Putamen (tissue), 1 donor: ENCODE measurements at places on chromosomes 1 and 21.
A peak's percentile ranks its signal among the peaks of the same experiment; 100 is the strongest.

DNA sequence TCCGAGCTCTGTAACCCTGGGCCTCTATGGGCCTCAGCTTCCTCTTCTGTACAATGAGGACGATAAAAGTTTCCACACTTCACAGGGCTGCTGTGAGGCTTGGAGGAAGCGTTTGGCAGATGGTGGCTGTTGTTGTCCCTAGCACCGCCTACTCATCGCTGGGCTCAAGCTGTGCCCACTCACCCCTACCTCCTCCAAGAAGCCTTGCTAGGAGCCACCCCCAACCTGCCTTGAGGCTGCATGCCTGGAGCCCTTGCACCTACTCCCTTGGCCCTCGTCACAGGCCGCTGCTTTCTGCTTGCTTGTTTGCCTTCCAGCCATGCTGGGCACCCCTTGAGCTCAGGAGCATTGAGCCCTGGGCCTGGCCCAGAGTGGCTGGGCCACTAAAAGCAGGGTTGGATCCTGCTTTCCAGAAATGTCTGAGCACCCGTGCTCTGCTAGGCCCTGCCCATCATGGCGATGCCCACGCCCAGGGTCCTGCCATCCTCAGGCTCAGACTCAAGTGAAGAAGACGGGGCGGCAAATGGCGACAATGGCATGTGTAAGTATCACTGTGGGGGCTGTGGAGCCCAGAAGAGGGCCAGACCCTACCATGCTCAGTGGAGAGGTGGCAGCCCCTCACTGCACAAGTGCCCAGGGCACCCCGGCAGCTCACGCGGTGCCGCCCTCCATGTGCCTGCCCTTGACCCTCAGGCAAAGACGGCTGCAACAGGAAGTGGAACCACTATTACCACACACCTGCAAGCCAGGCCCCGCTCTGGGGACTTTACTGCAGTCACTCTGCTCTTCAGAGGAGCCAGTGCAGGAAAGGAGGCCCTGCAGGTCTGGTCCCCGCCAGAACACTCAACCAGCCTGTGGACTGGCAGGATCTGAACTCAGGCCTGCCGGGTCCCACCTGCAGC lies 9.5 kb downstream of the SH3BGRL3 start:
- DNase-seq: no peak

DNA sequence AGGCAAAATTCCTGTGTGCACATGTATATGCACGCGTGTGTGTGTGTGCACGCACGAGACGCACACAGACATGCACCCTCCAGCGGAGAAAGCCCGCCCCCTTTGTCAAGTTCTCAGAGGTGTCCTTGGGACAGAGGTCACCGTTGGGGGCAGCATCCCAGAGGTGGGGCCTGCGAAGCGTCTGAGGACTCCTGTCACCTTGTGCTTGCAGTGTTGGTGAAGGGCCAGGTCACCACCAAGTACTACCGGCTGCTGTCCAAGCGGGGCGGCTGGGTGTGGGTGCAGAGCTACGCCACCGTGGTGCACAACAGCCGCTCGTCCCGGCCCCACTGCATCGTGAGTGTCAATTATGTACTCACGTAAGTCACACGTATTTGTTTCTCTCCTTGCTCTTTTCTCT lies 42.6 kb downstream of the SIM2 start:
- no peak for DNase-seq

DNA sequence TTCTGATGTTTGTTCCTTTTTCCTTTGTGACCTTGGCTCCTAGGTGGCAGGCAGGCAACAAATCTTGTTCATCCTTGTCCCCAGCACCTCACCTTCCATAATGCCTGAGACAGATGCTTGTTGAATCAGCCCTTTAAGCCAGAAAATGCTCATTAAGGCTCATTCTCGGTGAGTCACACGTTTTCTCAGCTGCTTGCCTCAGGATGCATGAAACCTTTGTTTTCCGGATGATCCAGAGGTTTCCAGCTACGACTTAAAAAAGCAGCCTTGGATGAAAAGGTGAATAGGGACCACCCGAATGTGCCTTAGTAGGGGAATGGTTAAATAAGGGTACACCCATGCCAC lies 4.6 kb upstream of the ATP13A2 start:
- DNase-seq: no peak

GRCh38 chr1:177872308-177872900 lies 97.5 kb downstream of the SEC16B start:
- no peak for DNase-seq

- no peak for DNase-seq
These were observed 467 bp downstream of the THRAP3 start for GRCh38 chr1:36224537-36225282.

GRCh38 chr1:183804916-183805841 lies at the start of gene RGL1:
TSS of gene RGL1 (plus strand) at chr1:183805120. CDS start at chr1:183805298, 178 bp downstream.
- peak; percentile 86 for DNase-seq

- DNase-seq: no peak
These were observed 10.3 kb downstream of the NBL1 start for GRCh38 chr1:19654386-19654785.

DNA sequence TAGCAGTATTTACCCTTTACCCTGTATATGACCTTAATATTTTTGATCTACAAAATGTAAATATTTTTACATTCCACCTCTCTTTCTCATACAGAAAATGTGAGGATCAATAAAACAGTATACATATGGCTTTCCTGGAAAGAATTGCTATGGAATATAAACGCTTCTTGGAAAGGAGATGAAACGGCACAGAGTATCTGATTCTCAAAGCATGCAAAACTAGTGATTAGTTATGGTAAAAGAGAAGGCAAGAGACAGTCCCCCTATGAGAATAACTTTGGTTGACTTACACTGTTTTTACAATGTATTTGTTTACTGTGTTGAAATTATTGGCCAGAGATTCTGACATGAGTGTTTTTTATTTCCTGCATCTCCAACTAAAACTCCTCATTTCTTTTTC lies 204.6 kb upstream of the C21orf91 start:
- DNase-seq: no peak

- DNase-seq: no peak
These were observed 34.6 kb upstream of the TNFSF4 start for GRCh38 chr1:173241528-173242347.
